ENCODE measurements at places on chromosomes 11 and 22.

DNA sequence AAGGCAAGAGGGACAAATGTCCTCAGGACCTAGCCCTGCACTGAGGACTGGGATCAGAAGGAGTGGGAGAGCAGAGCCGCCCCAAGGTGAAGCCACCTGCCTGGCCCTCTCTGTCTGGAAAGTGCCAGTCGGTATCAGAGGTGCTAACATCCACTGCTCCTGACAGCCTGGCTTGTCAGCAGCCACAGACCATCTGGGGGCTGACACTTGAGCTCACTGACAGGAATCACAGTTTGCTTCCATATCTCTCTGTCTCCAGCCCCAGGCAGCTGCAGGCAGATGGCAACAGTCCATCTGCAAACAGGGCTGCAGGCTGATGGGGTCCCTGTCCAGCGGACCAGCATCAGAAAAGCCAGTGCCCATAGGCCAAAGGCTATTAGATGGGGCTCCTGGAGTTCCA lies 5.5 kb downstream of the OPCML start:
- DNase-seq = no peak

DNA sequence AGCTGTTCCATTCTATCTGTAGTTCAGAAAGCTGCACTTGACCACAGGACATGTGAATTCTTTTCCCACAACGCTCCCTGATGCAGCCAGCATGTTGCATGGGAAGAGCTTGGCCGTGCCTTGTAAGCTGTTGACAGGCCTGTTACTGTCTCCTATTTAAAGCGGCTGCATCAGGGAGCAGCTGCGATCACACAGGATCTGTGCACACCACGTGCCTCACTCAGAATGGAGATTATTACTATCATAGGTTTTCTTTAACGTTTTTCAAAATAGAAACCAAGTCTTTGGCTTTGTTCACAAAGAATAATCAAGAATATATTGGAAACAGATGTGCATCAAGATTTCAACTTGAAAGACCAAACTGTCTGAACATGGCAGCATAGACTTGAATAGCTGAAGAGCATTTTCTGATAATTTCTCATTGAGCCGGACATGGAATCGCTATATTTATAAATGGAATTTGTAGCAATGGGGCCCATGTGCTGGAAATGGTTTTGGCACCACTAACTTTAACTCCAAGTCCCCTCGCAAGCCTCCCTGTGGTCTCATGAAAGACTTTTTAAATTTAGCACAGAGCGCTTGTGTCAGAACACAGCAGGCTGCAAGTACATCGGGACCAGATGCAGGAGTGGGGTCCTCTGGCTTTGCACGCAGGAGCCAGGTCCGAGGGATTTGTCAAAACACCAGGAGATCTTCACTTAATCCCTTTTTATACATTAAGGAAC lies 40.8 kb upstream of the MYO18B start:
- DNase-seq = no peak

GRCh38 chr22:34067031-34067430 lies 146.8 kb upstream of the LARGE1 start:
- DNase-seq = no peak

DNA sequence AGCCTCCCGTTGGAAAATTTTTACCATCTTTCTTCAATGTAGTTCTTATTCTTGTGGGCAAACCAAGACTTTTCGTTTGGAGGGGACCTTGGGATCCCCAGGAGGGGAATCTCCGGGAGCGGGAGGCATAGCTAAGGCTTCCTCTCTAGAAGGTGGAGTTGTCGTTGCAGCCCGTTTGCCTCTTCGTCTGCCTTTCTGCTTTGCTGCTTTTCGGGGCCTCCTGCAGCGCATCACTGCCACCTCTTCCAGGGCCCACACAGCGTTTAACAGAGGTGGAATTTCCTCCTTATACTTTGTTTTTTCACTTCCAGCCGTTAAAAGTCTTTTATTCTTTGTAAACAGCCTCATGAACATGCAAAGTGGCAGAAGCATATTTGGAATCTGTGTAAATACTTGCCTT lies 3.5 kb upstream of the IFITM3 start:
- no peak for DNase-seq

- DNase-seq = no peak
Measured at GRCh38 chr22:36369922-36370791, 17.6 kb downstream of the MYH9 start.

GRCh38 chr22:44719586-44720368 lies 17.8 kb downstream of the PRR5 start:
- DNase-seq = no peak

GRCh38 chr11:132718711-132719671 lies 813.3 kb downstream of the OPCML start:
- DNase-seq = peak; percentile 48

DNA sequence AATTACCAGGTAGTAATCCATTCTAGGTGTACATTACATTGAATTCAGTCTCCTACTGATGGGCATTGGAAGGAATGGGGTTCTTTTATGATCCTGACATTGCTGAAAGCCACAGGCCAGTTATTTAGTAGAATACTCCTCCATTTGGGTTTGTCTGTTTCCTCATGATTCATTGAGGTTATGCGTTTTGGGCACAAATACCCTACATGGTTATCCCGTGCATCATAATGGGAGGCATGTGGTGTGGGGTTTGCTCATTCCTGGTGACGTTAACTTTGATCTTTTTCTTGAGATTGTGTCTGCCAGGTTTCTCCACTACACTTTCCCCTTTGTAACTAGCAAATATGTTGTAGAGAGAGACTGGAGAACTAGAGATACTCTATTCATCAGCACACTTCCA lies 5.5 kb downstream of the FOLR3 start:
- DNase-seq = peak; percentile 3

- DNase-seq = no peak
Measured at GRCh38 chr11:115208808-115209259, 295.4 kb downstream of the CADM1 start.

GRCh38 chr11:118612378-118612777 lies 5.0 kb downstream of the PHLDB1 start:
- DNase-seq = no peak

DNA sequence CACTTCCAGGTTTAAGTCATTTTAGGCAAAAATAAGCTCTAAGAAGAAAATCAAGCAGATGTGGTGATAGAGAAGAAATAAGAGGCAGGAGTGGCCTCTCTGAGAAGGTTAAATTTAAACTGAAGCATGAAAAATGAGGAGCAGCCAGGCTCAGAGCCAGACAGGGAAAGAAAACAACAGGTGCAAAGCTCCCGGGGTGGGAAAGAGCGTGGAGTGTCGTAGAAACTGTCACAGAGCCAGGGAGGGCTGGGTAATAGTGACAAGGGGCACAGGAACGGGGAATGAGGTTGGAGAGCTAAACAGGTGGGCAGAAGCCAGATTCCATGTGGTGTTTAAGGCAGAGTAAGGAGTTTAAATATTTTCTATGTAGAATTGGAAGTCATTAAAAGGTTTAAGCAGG lies 132.1 kb upstream of the BLID start:
- no peak for DNase-seq

DNA sequence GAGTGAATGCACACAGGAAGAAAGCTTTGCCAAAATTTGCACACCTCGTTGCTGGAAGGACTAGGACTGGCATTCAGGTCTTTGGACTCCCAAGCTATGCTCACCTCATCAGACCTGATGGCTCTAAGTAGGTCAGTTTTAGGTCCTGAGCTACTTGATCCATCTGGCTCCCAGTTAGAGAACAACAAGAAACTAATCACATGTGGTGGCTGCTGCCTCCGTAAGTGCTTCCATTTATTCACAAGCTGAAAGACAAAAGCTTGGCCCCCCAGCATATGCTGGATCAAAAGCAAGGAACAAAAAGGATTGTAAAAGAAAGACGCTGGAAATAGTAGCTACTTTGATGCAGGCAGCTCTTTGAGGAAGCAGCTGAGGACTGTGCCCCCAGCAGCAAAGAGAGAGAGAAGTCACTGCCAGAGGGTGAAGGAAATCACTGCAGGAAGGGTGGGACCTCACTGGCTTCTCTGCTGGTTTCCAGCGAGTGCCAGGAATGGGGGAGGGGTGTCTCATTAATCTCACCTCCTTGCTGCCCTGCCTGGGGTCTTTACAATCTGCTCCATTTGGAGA lies 268.9 kb downstream of the KIRREL3 start:
- no peak for DNase-seq

- DNase-seq = no peak
Measured at GRCh38 chr11:44840085-44840478, 110.6 kb downstream of the TP53I11 start.

DNA sequence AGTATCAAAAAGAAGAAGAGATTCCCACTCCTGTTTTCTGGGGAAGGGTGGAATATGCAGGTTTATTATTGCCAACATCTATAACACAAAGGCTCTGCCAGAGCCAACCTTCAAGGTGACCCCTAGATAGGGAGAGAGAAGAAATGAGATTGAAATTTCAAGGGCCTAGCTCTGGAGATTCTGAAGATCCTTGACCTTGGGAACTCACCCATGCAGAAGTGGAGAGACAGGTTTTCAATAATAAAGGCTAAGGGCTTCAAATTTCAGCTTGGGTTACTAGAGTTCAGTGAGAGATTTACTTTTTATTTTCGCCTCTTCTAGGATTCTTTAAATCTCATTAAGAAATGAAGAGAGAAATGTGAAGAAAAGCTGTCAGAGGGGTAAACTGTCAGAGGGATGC lies 98.4 kb downstream of the CD44 start:
- no peak for DNase-seq

DNA sequence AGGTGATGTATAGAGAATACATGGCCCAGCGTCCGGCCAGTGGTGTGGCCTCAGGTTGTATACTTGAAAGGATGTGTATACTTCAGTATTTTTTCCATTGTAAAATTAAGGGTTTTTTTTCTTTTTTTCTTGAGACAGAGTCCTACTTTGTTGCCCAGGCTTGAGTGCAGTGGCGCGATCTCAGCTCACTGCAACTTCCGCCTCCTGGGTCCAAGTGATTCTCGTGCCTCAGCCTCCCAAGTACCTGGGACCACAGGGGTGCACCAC lies 15.8 kb downstream of the ZBTB16 start:
- no peak for DNase-seq

DNA sequence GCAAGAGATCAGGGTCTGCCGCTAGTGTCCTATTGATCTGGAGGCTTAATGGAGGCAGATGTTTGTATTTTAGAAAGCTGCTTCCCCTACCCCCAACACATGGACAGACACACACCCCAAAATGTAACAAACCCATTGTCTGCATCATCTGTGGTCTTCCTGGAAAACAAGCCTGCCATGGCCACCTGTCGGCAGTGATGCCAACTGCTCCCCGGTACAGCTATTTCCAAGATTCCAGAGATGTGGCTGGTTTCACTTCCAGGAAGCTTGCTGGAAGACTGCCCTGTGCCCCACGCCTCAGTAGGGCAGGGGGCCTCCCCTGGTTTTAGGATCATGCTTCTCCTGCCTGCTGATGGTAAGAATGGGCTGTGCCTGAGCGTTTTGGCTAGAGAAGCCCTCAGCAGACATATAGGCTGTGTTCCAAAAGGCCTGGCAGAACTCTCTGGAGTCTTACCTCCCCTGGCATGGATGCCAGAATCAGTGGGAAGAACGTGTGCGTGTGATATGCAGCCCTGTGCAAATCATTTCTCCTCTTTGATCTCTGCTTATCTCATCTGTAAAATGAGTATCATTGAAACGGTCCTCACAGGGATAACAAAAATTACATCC lies 108.6 kb downstream of the FBXO7 start:
- no peak for DNase-seq

DNA sequence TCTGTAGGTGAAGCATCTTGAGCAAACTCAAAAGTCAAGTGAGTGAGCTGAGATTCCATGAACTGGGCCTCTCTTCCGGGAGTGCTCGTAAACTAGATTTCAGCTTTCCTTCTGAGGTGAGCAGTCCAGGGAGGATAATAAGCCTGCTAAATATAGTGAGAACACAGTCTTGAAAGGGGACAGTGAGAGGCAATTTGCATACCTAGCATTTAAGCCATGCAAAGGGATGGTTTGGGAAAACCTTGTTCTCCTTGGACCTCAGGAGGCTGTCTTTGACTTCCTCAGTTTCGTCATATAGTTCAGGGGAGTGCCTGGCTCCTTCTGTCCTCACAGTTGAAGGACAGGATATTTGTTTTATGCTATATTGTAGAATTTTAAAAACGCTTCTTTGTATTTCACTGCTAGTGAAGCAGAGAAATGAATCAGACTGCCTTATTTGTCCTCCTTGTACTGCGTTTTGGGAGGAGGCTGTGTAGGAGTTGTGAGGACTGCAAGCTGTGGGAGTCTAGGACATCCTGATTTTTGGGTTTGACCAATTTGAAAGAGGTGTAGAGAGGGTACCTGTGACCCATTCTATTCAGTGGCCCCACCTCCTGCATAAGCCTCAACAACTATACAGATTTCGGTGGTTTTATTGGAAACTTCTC lies 11.0 kb upstream of the SORL1-AS1 start:
- no peak for DNase-seq

DNA sequence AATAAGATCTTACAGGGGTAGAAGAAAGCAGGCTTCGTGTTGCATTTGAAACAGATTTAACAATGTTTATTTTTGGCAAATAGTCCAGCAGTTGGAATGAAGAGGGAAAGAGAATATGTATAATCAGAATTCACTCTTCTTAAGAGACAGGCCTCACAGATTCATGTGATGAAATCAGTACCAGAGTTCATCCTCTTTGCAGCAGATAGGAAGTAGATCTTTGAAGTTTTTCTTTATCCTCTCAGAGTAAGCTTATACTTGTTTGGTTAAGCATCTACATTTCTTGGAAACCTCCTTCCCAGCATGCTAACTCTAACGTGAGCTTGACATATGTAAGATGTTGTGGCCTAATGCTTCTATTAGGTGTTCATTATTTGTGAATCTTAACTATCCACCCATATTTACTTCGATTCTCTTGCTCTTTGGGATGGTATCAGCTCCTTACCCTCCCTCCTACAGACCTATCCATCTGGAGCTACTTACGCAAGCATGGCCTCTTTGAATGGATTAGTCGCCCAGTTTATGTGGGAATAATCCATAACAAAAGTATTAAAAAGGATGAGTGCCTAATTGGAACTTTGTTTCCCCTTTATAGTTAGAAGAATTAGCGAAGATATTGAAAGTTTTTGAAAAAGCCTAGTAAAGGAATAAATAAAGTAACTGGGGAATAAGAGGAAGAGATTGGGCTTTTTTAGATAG lies 80.1 kb downstream of the PRMT3 start:
- no peak for DNase-seq

DNA sequence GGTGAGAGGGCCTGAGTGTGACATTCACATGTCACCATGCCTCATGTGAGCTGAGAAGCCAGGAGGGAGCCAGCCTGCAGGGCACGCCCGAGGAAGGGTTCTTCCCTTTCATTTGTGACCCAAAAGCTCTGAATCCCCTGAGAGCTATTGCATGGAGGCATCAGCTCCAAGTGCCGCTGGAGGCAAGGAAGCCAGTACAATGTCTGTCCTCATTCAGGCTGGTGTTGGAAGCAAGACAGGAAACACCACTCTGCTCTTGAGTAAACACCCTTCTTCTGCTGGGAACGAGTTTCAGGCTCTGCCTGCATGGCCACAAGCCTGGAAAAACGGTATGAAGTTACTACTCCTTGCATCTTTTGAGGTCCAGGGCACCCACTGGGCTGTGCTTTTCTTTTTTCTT lies 83.8 kb upstream of the LARGE1 start:
- no peak for DNase-seq

- no peak for DNase-seq
Measured at GRCh38 chr11:72343006-72343756, 91.2 kb downstream of the CLPB start.

DNA sequence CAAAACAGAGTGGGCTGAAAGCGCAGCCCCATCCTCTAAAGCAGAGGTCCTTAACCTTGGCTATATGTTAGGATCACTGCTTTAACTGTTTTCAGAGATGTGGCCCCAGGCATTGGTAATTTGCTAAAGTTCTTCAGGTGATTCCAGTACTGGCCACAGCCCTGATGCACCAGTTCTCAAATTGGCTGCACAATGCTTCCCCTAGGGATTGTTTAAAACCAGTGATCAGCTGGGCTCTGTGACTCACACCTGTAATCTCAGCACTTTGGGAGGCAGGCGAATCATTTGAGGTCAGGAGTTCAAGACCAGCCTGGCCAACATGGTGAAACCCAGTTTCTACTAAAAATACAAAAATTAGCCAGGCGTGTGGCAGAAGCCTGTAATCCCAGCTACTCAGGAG lies 8.4 kb upstream of the IRAG1 start:
- no peak for DNase-seq

All from activated naive CD8-positive, alpha-beta T cell treated with anti-CD3 and anti-CD28 coated beads for 36 hours (primary cell).